T-cell (primary cell): ENCODE measurements at places on chromosomes 2 and 18.
A peak's percentile ranks its signal among the peaks of the same experiment; 100 is the strongest.

DNA sequence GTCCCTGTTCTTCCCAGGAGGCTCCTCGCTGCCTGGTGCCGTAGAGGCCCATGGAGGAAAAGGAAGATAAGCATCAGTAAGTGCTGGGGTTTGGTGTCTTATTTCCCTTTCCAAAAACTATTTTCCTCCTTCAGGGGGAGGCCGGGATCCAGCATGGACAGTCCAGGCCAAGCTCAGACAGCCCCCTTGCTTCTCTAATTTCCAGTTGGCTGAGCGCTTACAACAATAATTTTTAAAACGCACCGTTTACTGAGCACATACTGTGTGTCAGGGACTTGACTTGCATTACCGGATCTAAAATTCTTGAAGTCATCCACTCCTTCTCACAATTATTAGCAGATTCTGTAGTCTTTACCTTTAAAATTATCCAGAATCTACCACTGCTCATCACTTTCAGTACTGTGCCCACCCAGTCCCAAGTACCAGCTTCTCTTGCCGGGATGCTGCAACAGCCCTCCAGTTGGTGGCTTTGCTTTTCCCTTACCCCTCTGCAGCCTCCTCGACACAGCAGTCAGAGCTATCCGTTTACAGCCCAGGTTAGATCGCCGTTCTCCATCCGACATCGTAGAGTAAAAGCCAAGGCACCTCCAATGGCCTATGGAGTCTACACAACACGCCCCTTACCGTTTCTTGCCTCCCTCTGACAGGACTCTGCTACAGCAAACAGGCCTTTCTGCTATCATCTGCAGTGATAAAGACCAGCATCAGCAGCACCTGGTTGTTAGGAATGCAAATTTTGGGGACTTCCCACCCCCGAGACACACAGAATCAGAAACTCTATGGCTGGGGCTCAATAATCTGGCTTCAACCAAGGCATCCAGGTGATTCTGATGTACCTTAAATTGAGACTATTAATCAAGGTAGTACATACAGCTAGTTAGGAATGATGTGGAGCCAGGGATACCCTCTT lies 75.2 kb upstream of the TSPYL6 start:
- no peak for DNase-seq

DNA sequence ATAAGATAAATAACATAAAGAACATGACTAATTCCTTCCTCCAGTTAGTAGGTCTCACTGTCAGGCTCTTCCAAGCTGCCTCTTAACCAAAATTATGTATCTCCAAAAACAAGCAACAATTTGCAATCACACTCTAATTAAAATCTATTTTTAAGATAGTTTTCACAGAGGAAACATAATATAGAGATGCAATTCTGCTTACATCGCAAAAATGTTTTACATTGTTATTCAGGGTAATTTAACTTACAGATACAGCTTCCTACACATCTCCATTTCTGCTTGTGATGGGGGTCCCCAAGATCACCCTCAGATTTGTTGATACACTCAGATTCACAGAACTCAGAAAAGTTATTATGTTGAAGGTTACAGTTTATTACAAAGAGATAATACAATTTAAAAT lies 115.5 kb downstream of the DSC3 start:
- DNase-seq, result no peak

- no peak for DNase-seq
Measured at GRCh38 chr2:32851777-32852439, 94.8 kb upstream of the LTBP1 start.

- no peak for DNase-seq
Measured at GRCh38 chr2:108324531-108325255, 36.0 kb downstream of the SULT1C2 start.

GRCh38 chr18:74412116-74412880 lies 44.8 kb downstream of the DIPK1C start:
- no peak for DNase-seq

DNA sequence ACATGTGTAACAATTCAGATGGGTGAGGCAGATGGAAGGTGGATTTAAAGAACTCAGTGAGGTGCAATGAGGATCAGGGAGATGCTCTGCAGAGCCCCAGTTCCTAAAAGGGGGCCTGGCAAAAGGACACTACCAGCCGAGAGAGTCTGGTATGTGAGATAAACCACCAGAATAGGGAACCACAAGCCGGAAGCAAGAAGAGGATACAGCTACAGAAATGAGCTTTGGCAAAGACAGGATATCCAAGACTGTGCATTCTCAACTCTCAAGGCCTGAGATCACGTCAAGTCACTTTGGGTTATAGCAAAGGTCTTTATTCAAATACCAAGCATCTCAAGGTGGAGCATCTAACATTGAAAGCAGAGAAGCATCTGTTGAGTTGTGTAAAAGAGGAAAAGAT lies 293.5 kb downstream of the ARHGAP15 start:
- peak; percentile 4 for DNase-seq

- DNase-seq, result no peak
Measured at GRCh38 chr2:33782395-33783230, 183.5 kb upstream of the FAM98A start.

- DNase-seq, result no peak
Measured at GRCh38 chr2:134268265-134268664, 14.4 kb downstream of the MGAT5 start.

- DNase-seq, result no peak
Measured at GRCh38 chr2:3958969-3959368, 255.6 kb downstream of the DCDC2C start.

DNA sequence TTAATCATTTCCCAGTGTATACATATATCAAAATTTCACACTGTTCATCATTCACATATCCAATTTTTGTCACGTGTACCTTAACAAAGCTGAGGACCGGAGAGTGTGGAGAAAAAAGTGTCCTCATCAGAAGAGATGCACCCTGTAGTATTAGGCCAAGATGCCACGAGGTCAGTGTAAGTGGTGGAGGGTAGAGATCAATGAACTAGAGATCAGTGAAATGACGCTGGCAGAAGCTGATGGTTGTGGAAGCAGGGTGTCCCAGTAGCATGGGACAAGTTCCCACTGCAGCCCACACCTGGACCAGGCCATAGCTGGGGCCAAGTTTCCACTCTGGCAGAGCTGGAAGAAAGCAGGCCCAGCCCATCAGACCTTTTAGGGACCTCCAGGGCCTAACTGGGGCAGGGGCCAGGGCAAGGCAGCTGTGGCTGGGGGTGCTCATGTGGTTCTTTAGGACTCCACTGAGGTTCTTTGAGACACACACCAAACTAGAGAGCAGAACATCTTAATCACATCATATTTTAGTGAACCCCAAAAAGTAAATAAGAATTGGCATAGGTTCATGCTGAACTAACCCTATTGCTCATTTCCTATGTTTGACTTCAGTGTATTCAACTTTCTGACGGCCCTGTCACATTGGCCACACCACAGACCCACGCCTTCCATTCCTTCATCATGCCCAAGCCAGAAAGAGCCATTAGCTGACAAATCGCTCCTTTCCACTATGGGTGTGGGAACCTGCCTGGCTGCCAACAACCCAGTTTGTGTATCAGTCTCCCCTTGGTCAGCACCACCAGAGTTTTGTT lies 21.6 kb upstream of the GPR55 start:
- DNase-seq, result no peak

- no peak for DNase-seq
Measured at GRCh38 chr2:179850188-179850587, 11.2 kb downstream of the ZNF385B start.

GRCh38 chr2:187593697-187594096 lies 39.5 kb upstream of the TFPI start:
- DNase-seq, result no peak

DNA sequence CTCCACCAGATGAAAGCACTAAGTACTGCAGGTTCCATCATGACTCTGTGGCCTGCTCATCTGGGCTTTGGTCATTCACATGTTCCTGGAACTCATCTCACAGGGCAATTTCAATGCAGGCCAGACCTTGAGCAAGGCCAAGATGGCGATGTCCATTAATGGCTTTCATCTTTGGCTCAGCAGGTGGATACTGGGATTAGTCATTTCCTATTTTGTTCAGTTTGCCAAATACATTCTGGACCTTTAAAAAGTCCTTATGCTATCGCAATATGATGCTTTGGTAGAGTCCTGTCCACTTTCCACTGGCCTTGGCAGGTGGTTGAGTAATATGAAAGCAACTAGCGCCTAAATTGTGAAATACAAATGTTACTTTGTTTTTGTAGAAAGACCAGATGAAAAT lies 170.1 kb upstream of the REV1 start:
- DNase-seq, result no peak

GRCh38 chr2:207269038-207269437 lies 103.3 kb upstream of the KLF7 start:
- no peak for DNase-seq

DNA sequence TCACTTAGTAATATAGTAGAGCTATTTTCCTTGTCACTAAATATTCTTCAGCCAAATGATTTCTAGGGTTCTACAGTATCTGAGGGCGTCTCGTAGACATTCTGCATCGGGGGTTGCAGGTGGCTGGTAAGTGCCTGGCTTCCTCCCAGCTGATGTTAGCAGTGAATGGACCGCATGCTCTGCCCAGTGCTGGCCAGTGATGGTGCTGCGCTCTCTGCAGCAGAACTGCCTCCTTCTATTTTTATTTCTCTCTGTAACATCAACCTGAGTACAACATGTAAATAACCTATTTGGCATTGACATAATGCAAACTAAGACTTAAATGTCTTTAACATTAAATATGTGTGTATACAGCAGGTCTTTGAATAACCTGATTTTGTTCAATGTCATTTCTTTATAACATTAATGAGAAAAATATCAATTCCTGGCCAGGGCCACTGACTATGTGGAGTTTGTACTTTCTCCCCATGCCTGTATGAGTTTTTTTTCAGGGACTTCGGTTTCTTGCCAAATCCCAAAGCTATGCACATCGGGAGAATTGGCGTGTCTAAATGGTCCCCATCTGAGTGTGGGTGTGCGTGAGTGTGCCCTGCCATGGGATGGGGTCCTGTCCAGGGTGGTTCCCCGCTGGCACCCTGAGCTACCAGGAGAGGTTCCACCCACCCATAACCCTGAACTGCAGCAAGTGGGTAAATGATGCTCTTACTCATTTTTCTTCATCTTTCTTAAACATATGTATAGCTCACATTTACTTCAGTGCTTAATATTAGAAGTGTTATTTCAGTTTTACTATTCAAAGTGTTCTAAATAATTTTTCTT lies 278.2 kb upstream of the EPAS1 start:
- no peak for DNase-seq

GRCh38 chr2:97808816-97809215 lies 95.4 kb downstream of the ZAP70 start:
- no peak for DNase-seq

GRCh38 chr18:54165450-54165849 lies 59.0 kb downstream of the MBD2 start:
- DNase-seq, result no peak

DNA sequence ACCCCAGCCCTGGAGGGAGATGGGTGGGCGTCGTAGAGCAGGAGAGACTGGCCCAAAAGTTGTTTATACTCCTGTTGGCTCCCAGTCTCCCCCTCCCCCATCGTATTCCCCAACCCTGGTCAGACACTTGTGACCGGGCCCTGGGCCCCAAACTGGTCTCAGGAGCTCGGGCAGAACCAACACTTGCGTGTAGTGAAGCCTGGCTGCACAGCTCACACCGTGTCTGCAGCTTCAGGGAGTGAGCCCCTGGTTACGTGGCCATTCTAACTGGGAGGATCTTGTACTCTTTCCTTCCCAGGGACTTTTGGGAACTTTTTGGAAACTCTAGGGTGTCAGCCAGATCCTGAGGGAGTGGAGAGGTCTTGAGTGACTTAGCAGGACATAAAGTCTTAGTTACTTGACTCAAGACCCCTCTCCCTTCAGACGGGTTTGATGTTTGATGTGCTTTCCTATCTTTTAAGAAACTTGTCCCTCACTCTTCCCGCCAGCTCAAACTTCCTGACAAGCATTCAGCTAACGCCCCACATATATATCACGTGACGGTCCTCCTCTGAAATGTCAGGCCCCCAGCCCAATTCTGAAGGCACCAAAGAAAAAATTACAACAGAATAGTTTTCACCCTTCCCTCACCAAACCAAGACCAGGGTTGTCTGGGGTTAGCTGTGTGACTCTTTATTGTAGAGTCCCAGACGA lies 2.3 kb downstream of the PKDCC start:
- DNase-seq, result no peak

GRCh38 chr2:28607730-28608499 lies 112.1 kb downstream of the PLB1 start:
- no peak for DNase-seq

- peak; percentile 24 for DNase-seq
Measured at GRCh38 chr2:219612577-219613286, 14.7 kb upstream of the SLC4A3 start.

DNA sequence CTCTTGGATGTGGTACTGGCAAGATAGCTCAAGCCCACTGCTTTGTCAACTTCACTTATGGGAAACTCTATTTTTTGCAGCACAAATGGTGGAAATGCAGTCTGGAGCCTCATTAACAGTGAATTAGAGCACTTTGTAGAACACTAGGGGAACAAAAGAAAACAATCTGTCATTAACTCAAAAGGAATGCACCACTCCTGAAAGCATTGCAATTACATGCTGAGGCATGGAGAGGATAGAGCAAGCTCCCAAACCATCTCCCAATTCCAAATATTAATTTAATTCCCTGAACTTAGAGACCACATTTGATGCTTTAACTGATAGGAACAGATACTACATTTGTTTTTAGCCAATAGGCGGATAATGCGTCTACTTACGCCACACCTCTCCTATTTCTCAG lies 32.8 kb upstream of the TANC1 start:
- DNase-seq, result no peak

DNA sequence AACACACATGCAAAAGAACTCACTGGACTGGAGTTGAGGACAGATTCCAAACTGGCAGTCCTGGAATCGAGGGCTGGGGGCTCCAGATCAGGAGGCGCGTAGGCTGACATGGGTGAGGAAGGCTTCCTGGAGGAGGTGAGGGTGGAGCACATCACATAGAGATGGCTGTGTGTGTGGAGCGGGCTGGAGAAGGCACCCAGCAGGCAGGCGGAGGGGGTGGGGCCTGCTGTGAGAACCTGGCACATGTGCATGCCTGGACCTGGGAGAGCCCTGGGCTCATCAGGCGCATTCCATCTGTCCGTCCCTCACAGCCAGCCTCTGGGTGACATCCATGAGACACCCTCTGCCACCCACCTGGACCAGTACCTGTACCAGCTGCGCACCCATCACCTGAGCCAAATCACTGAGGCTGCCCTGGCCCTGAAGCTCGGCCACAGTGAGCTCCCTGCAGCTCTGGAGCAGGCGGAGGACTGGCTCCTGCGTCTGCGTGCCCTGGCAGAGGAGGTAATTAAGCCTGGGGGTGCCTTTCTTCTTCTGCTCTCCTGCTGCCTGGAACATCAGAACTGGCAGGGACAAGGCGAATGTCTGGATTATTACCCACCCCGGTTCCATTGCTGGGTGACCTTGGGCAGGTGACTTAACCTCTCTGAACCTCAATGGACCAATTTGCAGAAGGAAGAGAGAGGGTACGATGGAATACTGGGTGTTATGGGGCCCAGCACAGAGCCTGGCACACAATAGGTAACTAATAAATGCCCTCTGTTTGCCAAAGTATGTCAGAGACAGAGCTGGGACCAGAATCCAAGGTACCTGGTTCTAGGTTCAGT lies 108.3 kb downstream of the DYSF start:
- no peak for DNase-seq

- DNase-seq, result no peak
Measured at GRCh38 chr18:27411013-27411412, 225.9 kb upstream of the CHST9 start.
